ENCODE measurements at places on chromosomes 1 and 21.

DNA sequence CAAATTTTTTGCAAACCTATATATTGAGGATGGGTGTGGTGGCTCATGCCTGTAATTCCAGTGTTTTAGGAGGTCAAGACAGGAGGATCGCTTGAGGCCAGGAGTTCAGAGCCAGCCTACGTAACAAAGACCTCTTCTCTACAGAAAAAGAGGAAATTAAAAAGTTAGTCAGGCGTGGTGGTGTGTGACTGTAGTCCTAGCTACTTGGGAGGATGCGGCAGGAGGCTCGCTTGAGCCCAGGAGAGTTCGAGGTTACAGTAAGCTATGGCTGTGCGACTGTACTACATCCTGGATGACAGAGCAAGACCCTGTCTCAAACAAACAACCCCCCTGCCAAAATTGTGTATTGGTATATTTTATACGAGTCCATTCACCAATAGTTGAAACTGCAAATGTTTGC is 589.7 kb downstream of the DPYD start:
- H3K36me3 ChIP-seq: no peaks in the 10 kb centered on the region
- peaks cover 7% of the 10 kb centered on the region for H3K4me1 ChIP-seq
- no peaks in the 10 kb centered on the region for H3K27me3 ChIP-seq
- no peak for DNase-seq
- H3K27ac ChIP-seq: no peak overlapping the region

DNA sequence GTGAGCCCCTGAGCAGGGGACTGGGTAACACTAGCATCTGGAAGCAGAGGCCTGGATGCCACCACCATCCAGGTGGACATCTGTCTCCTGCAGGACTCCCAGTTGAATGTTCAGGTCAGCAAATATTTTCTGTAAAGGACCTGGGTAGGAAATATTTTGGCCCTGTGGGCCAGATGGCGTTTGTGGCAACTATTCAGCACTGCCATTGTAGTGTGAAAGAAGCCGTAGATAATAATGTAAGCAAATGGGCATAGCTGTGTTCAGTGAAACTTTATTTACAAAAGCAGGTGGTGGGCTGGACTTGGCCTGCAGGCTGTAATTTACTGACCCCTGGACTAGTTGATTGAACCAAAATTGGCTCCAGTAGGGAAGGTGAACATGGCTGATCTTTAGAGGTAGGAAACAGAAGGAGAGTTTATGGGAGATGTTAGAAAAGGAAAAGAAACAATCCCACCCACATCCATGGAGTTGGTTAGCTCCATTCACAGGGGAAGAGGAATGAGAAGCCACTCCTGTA is 20.0 kb upstream of the CD101 start:
- H3K36me3 ChIP-seq: peaks cover 31% of the 10 kb centered on the region
- no peak overlapping the region for H3K4me3 ChIP-seq
- peaks cover 4% of the 10 kb centered on the region for H3K4me1 ChIP-seq

- no peak overlapping the region for H3K4me3 ChIP-seq
- DNase-seq: no peak
- no peaks in the 10 kb centered on the region for H3K36me3 ChIP-seq
- peaks cover 15% of the 10 kb centered on the region for H3K27me3 ChIP-seq
- no peak overlapping the region for H3K27ac ChIP-seq
Measured at GRCh38 chr1:1136547-1137230, 20.8 kb upstream of the C1orf159 start.

DNA sequence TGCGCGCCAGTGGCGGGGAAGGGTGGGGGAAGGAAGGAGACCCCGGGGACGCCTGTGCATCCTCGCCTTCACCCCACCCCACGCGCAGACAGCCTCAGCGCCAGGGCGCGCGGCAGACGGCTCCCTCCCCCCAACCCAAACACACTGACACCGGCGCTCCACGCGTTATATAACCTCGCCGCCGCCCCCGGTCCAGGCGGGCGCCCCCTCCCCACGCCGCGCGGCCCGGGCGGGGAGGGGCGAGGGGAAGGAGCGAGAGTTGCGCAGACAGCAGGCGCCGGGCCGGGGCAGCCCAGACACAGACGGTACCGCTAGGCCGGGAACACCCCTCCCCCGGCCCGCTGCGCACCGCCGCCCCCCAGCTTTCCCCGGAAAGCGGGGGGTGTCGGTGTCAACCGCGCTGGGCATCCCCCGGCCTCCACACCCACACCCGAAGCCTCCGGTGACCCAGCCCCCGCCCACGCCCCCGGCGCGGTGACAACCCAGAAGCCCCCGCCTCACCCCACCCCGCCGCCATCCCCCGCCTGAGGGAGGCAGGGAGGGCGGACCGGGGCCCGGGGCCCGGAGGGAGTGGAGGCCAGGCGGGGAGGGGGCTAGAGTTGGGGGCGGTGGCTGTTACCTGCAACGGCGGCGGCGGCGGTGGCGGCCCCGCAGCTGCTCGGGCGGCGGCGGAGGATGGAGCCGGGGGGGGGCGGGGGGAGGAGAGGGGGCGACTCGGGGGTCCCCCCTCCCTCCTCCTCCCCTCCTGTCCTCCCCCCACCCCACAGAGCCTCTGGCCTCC is 432 bp downstream of the AKT3 start:
- H3K27me3 ChIP-seq: no peaks in the 10 kb centered on the region
- DNase-seq: peak; percentile 57
- H3K27ac ChIP-seq: peak overlapping the region; percentile 96
- H3K36me3 ChIP-seq: no peaks in the 10 kb centered on the region

GRCh38 chr1:108671143-108671542 is 10.2 kb upstream of the HENMT1 start:
- no peak overlapping the region for H3K4me3 ChIP-seq
- peaks cover 2% of the 10 kb centered on the region for H3K36me3 ChIP-seq
- H3K4me1 ChIP-seq: peaks cover 6% of the 10 kb centered on the region
- no peak overlapping the region for H3K27ac ChIP-seq
- no peaks in the 10 kb centered on the region for H3K27me3 ChIP-seq

All from mesothelial cell of epicardium (in vitro differentiated cells).